A549 treated with DMSO at 1 μM for 4 hours (cell line): ENCODE measurements at places on chromosomes 2 and 18. TPM values are rescaled to one million over a fixed set of nuclear protein-coding genes. Genes with fewer than 3 reads are reported as not detected.

Gene MYO7B
- total RNA-seq = 0.11 to 0.17 TPM (median 0.14 TPM) in 5 replicates

Gene MROH2A
- 0.14 to 0.32 TPM (median 0.20 TPM) in 5 replicates for total RNA-seq

Gene C18orf54
- 2.1 to 3.5 TPM (median 2.8 TPM) in 5 replicates for total RNA-seq

Gene FAM161A
- total RNA-seq = 6.2 to 8.7 TPM (median 7.7 TPM) in 5 replicates

Gene LYPD6B
- not detected in 5 replicates for total RNA-seq

Gene SCYGR7
- total RNA-seq = not detected in 5 replicates

Gene HOXD9
- total RNA-seq = 0.99 to 2.1 TPM (median 1.3 TPM) in 5 replicates

Gene CDH2
- total RNA-seq = 33.3 to 52.2 TPM (median 44.8 TPM) in 5 replicates

Gene LRP2
- total RNA-seq = 0.01 to 0.21 TPM (median 0.03 TPM) in 4 of 5 replicates, not detected in the other

Gene MGAT4A
- total RNA-seq = 0.78 to 1.7 TPM (median 1.3 TPM) in 5 replicates

Gene ANKRD53
- total RNA-seq = 0.06 to 0.34 TPM (median 0.07 TPM) in 3 of 5 replicates, not detected in the others

Gene SDC1
- 172 to 222 TPM (median 186 TPM) in 5 replicates for total RNA-seq

Gene TMEM17
- total RNA-seq = 5.3 to 6.8 TPM (median 5.7 TPM) in 5 replicates

Gene PRKAG3
- total RNA-seq = not detected in 5 replicates

Gene HTR2B
- 0.07 to 0.22 TPM (median 0.09 TPM) in 5 replicates for total RNA-seq

Gene EVX2
- total RNA-seq = not detected in 5 replicates

Gene SNED1
- total RNA-seq = 0.38 to 0.65 TPM (median 0.48 TPM) in 5 replicates

Gene LONRF2
- 3.3 to 5.5 TPM (median 4.8 TPM) in 5 replicates for total RNA-seq

Gene KLHL14
- total RNA-seq = not detected in 5 replicates

Gene ALK
- 0.04 TPM in 1 of 5 replicates, not detected in the others for total RNA-seq

Gene TBR1
- total RNA-seq = 0.01 to 0.11 TPM (median 0.08 TPM) in 3 of 5 replicates, not detected in the others

Gene SPC25
- 16.7 to 21.9 TPM (median 20.7 TPM) in 5 replicates for total RNA-seq

Gene DOK6
- total RNA-seq = not detected in 5 replicates

Gene SRD5A2
- total RNA-seq = 0.02 to 0.04 TPM (median 0.03 TPM) in 4 of 5 replicates, not detected in the other

Gene IL1R2
- 0.62 to 1.1 TPM (median 0.72 TPM) in 5 replicates for total RNA-seq

Gene CFC1
- not detected in 5 replicates for total RNA-seq

Gene RMND5A
- total RNA-seq = 20.2 to 28.2 TPM (median 26.2 TPM) in 5 replicates

Gene ACMSD
- not detected in 5 replicates for total RNA-seq

Gene PTGR3
- 13.0 to 16.7 TPM (median 16.0 TPM) in 5 replicates for total RNA-seq

Gene SERPINB5
- 0.08 to 0.20 TPM (median 0.11 TPM) in 5 replicates for total RNA-seq

Gene MC4R
- total RNA-seq = 0.08 TPM in 1 of 5 replicates, not detected in the others
